Gastrocnemius medialis (tissue), 4 donors: ENCODE measurements at places on chromosomes 2 and 18. TPM values are rescaled to one million over a fixed set of nuclear protein-coding genes. Genes with fewer than 3 reads are reported as not detected.

CTAGE1 gene
- not detected for total RNA-seq

CD8B2 gene
- total RNA-seq = not detected

FBXO36 gene
- total RNA-seq = 1.0 TPM

NGEF gene
- not detected for total RNA-seq

DNA sequence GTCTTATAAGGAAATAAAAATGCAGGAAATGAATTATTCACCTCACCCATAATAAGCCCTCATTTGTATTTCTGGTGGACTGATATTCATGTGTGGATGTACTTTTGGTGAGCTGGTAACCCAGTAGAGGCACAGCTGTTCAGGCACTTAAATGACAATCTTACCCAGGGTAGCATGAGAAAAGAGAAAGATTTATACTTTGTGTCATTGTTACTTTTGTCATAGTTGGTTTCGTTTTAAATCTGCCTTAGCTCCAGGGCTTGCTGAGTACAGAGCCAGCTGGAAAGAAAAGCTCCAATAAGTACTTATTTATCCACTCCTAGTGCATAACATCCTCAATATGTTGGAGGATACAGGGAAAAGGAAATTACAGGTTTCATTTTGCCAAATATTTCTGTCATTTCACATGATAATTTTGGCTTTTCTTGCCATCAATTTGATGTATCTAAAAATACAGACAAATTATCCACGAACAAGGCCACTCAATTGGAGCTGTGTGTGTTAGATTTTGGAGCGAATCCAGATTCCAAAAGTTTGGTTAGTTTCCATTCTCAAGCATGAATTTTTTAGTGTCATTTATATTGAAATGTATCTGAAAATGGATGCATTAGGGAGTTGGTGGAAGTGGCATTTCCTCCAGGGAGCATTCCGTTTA lies 1276.1 kb upstream of the FAM98A start:
- DNase-seq = no peak

DNA sequence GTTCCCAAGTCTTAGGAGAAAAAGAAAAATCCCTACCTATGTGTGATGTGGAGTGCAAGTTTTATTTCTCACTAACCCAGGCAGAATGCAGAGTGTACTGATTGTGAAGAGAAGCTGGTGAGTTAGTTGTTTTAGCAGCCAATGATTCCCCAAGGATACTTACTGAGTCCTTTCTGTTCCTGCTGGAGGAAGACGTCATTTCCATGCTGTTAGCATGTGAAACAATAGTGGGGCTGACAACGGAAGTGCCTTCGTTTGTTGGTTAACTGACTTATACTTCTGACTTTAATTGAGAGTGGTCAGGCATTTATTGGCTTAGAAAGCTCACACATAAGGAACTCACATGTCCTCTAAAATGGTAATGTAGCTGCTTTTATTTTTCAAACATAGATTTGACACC lies 180.6 kb downstream of the MC4R start:
- DNase-seq = no peak

- no peak for DNase-seq
Measured at GRCh38 chr2:224133387-224133786, 94.3 kb upstream of the SERPINE2 start.

- peak; percentile 80 for DNase-seq
Measured at GRCh38 chr2:37653805-37654378, 17.6 kb downstream of the CDC42EP3 start.

DNA sequence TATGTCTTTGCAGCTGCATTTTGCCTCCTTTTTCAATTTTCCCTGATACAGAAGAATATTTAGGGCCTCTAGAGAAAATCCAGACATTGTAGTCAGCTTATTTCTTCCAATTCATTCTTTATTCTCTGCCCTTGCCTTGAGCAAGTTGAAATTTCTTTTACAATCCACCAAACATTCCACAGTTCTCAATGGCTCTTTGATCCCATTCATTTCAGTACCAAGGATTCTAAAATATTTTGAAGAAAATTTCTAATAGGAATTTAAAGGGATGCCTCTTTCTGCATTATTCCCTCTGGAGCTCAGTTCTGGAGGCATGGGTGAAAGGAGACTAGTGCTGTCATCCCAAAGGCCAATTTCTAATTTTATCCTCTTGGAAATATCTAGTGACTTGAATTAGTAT lies 61.2 kb downstream of the COL5A2 start:
- DNase-seq = no peak

GRCh38 chr2:133523406-133523805 lies 44.9 kb downstream of the NCKAP5 start:
- DNase-seq = no peak

- no peak for DNase-seq
Measured at GRCh38 chr2:71555798-71556454, 102.6 kb downstream of the DYSF start.
